ENCODE measurements at places on chromosomes 5 and 9. TPM values are rescaled to one million over a fixed set of nuclear protein-coding genes. Genes with fewer than 3 reads are reported as not detected.

Gene ARL14EPL
- total RNA-seq, result not detected

GRCh38 chr9:86921151-86921923 lies 26.0 kb downstream of the GAS1 start:
- no peaks in the 10 kb centered on the region for H3K27me3 ChIP-seq
- no peak overlapping the region for H3K4me3 ChIP-seq
- no peaks in the 10 kb centered on the region for H3K36me3 ChIP-seq
- no peak overlapping the region for H3K27ac ChIP-seq

GRCh38 chr9:133782157-133783130 lies 44.3 kb upstream of the SARDH start:
- no peak overlapping the region for H3K4me3 ChIP-seq
- H3K27me3 ChIP-seq, result peaks cover 20% of the 10 kb centered on the region
- peak; percentile 88 for DNase-seq
- no peaks in the 10 kb centered on the region for H3K36me3 ChIP-seq
- H3K27ac ChIP-seq, result no peak overlapping the region

GRCh38 chr5:140365941-140366340 lies 5.9 kb downstream of the SLC4A9 start:
- H3K27me3 ChIP-seq, result peaks cover 2% of the 10 kb centered on the region
- DNase-seq, result no peak
- H3K4me1 ChIP-seq, result peaks cover 4% of the 10 kb centered on the region
- H3K27ac ChIP-seq, result no peak overlapping the region

- H3K4me3 ChIP-seq, result no peak overlapping the region
- no peak for DNase-seq
- no peaks in the 10 kb centered on the region for H3K27me3 ChIP-seq
- no peak overlapping the region for H3K27ac ChIP-seq
Measured at GRCh38 chr5:138739938-138740337, 13.3 kb upstream of the CTNNA1 start.

GRCh38 chr9:35510754-35511428 lies 21.0 kb downstream of the RUSC2 start:
- H3K4me1 ChIP-seq, result no peaks in the 10 kb centered on the region
- no peaks in the 10 kb centered on the region for H3K36me3 ChIP-seq
- no peak overlapping the region for H3K4me3 ChIP-seq
- no peak for DNase-seq
- H3K27me3 ChIP-seq, result peaks cover 4% of the 10 kb centered on the region
- H3K27ac ChIP-seq, result no peak overlapping the region

- peak overlapping the region; percentile 36 for H3K4me3 ChIP-seq
- DNase-seq, result no peak
- H3K36me3 ChIP-seq, result peaks cover 10% of the 10 kb centered on the region
- peaks cover 13% of the 10 kb centered on the region for H3K27me3 ChIP-seq
- peaks cover 69% of the 10 kb centered on the region for H3K4me1 ChIP-seq
Measured at GRCh38 chr9:23747088-23748075, 78.7 kb downstream of the ELAVL2 start.

DNA sequence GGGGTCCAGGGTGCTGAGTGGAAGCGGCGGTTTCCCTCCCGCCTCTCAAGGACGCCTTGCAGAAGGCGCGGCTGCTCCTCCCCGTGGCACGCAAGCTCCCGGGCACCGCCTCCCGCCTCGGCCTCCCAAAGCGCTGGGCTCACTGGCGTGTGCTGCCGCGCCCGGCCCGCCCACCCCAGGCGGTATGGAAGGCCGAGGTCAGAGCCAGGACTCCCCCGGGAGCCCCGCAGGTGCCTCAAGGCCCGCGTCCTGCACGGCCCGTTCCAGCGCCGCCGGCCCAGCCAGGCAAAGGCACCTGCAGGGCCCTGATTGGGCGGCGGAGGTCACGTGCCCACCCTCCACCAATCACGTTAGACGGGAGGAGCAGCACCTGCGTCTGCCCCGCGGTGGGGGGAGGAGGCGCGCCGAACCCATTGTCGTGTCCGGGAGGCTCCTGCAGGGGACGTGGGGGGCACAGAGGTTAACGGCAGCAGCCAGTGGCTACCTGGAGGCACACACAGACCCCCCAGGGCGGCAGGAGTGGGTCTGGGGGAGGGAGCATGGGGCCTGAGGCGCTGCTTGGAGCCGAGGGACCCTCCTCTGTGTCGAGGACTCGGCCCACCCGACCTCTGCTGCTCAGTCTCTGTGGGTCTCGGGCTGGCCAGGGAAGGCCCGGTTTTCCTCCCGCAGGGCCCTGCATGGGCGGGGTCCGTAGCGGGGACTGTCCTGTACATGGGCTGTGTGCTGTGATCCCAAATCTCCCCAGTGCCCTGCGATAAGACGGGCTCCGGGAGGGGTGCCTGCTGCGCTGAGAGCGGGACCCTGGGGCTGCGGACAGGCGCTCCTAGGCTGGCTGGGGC lies 2.0 kb upstream of the LCN12 start:
- DNase-seq, result peak; percentile 93
- peak overlapping the region; percentile 77 for H3K27ac ChIP-seq
- H3K27me3 ChIP-seq, result peaks cover 6% of the 10 kb centered on the region
- no peaks in the 10 kb centered on the region for H3K36me3 ChIP-seq
- H3K4me3 ChIP-seq, result peak overlapping the region; percentile 79
- peaks cover 2% of the 10 kb centered on the region for H3K4me1 ChIP-seq

- no peaks in the 10 kb centered on the region for H3K36me3 ChIP-seq
- no peaks in the 10 kb centered on the region for H3K4me1 ChIP-seq
- peaks cover 3% of the 10 kb centered on the region for H3K27me3 ChIP-seq
- H3K27ac ChIP-seq, result peak overlapping the region; percentile 1
- DNase-seq, result no peak
Measured at GRCh38 chr9:17068671-17069070, 66.2 kb upstream of the CNTLN start.

DNA sequence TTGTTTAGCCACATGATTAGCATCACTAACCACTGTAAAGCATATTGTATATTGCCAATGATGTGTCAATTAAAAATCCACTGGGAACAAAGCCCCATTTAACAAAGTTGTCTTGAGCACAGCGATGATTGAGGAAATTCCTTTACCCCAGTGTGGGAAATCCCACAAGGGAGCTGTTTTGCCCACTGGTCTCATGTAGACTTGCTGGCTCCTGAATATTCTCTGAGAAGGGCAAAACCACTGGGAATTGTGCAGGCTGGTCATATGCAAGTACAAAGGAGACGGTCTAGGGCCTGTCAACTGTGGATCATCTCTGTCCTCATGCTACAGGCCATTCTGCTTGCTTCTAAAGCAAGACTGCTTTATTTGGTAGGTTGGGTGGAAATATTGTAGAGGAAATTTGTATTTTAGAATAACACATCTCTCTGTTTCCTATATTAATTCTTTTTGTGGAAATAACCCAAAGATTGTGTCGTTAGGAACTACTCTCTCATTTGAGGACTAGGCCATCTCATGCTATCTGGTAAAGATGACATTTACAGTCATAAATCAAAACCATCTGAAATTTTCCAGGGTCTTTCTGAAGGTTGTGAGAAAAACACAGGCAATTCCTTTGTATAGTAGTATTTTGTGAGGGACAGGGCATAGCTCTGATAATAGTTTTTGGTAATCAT lies 60.2 kb downstream of the PARP8 start:
- no peak overlapping the region for H3K27ac ChIP-seq
- H3K27me3 ChIP-seq, result no peaks in the 10 kb centered on the region
- DNase-seq, result no peak
- no peaks in the 10 kb centered on the region for H3K36me3 ChIP-seq
